T-helper 2 cell (primary cell): ENCODE measurements at places on chromosomes 4 and X.
A peak's percentile ranks its signal among the peaks of the same experiment; 100 is the strongest.

- no peak for DNase-seq
These were observed 97.6 kb upstream of the ARSJ start for GRCh38 chr4:114076899-114077570.

- DNase-seq = peak; percentile 76
These were observed 725 bp downstream of the SMC1A start for GRCh38 chrX:53421772-53422085.

- DNase-seq = no peak
These were observed 60.5 kb upstream of the UGT8 start for GRCh38 chr4:114538012-114538617.

DNA sequence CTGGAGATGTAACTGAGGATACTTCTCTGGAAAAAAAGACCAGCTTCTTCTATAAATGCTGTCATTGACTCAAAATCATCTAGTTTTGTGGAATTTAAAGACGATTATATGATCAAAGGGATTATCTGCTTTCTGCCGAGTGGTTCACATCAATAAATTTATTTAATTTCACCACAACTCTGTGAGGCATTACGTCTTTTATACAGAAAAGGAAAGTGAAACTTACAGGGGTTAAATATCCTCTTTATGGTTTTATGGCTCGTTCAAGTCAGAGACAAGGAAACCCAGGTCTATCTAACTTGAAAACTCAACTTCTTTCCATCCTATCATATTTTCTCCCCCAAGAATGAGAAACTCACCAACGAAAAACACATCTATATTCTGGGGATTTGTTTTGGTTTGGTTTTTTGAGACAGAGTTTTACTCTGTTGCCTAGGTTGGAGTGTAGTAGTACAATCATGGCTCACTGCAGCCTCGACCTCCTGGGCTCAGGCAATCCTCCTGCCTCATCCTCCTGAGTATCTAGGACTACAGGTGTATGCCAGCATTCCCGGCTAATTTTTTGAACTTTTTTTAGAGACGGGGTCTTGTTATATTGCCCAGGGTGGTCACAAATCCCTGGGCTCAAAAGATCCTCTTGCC is 377.9 kb upstream of the EMCN start:
- peak; percentile 15 for DNase-seq

DNA sequence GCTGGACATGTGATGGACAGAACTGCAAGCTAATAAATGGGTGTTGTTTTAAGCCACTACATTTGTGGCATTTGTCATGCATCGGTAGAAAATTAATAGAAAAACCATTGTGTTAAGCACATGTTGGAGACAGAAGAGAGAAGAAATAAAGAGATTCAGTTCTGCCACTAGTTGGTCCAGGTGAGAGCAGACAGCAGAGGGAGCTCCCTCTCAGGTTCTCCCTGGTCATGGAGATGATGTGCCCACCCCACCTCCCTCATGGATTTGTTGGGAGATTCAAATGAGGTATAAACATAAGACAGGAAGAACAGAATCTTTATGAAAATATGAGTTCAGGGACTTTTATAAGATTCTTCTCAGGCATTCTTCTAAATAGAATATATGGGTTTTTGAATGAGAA is 36.8 kb upstream of the OCIAD2 start:
- DNase-seq = no peak

GRCh38 chr4:54197926-54198325 is 31.2 kb upstream of the PDGFRA start:
- no peak for DNase-seq

DNA sequence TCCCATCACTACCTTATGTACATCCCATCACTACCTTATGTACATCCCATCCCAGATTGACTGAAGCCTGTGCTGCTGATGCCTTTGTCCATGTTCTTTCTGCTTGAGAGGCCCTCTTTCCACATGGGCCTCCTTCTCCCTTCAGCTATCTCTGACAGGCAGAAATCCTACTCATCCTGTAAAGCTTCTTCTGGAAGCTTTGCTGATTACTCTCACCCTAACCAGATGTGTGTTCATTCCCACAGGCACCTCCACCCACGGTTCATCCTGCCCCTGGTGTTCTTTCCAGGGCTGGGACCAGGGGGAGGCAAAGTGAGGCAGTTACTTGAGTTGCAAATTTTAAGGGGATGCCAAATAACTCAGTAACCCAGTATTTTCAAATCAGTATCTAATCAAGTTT is 22.5 kb upstream of the FBXW7 start:
- no peak for DNase-seq

DNA sequence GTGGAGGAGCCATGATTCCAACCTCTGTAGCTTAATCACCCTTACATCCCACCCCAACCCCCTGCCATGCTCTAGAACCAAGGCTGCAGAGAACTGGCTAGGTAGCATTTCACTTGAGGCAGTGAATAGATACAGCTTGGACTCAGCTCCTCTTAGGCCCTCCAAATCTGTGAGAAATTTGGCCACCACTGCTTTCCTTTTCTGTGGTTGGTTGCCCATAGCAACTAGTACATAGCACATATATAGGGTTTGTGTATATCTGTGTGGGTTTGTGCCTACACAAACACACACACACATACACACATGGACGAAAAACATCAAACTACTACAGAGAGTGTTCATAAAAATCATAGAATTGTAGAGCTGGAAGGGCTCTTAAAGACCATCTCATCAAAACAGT is 52.0 kb upstream of the CCDC160 start:
- DNase-seq = no peak

DNA sequence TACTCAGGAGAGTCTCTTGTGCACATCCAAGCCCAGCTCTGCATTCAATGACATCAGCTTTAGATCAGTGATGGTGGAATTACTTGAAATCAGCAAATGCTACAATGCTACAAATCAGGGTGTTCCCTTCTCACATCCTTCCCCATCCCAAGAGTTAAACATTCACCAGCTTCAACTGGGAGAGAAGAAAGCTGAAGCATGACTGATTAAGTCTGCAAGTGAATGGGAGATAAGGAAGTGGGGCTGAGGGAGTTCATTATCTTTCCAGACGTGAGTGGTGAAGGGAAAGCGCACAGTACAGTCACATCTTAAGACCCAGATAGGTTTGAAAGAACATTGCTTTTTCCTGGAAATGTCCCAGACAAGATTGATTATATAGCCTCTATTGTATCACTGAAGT is 26.2 kb upstream of the MAP9 start:
- DNase-seq = no peak

DNA sequence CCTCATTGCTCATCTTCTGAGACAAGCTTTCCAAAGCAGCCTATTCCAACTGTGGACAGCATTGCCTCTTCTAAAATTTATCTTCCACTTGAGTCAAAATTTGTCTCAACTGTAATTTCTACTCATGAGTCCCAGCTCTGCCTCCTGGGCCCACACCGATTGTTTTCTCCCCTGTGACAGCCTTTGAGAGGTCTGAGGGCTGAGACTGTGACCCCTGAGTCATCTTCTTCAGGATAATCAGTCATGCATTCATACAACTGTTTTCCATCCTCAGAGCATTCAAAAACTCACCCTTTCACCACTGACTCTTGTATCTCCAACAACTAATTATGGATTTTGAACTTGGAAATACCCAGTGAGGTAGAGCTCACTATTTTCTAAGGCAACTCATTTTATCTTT is 228.1 kb downstream of the EDA2R start:
- DNase-seq = no peak

DNA sequence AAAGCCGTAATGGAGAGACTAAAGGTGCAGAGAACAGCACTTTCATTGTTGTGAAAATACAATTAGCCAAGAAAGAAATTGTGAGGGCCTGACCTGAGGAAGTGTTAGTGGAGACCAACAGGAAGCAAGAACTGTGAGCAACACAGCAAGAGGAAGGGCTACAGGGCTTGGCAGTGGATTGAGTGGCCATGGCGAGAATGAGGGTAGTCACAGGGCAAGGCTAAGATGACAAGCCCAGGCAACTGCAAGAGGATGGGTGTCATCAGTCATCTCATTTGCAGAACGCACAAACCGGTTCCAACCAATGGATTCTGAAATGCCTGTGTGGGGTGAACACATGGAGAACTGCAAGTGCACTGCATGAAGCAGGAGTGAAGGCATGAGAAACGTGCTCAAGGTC is 3.6 kb downstream of the SLC10A6 start:
- no peak for DNase-seq

- peak; percentile 87 for DNase-seq
These were observed 8.8 kb downstream of the GPRASP1 start for GRCh38 chrX:102659790-102660757.

GRCh38 chr4:55959655-55960054 is 10.9 kb downstream of the CEP135 start:
- DNase-seq = no peak

- no peak for DNase-seq
These were observed 20.5 kb upstream of the TSR2 start for GRCh38 chrX:54419559-54420302.

DNA sequence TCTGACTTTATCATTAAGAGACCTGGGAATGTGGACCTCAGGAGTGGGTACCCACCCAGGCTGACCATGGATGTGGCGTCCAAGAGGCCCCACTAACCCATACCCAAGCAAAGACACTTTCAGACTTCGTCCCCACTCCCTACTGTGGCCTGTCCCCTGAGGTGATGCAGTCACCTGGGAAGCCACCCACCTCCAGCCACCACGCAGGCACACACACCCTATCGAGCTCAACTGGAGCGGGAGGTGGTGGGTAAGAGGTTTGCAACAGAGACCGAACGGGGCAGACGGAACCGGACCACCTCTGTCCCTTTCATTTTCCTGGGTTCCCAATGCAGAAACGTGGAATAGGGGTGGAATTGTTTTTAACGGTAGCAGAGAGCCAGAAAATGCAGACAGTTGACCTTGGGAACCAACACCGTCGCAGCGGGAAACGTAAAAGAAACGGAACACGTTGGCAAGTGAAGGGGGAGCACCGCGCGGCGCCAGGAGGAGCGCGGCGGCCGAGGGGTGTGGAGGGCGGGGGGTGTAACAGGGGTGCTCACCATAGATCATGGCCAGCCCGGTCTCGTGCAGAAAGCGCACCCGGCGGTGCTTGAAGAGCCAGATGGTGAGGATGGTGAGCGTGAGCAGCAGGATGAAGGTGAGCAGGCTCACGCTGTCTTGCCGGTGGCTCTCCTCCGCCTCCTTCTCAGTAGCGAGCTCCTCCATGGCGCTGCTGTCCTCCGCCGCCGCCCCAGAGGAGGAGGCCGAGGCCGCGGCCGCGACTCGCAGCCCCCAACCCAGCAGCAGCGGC is 559 bp downstream of the SLC9A7 start:
- no peak for DNase-seq

DNA sequence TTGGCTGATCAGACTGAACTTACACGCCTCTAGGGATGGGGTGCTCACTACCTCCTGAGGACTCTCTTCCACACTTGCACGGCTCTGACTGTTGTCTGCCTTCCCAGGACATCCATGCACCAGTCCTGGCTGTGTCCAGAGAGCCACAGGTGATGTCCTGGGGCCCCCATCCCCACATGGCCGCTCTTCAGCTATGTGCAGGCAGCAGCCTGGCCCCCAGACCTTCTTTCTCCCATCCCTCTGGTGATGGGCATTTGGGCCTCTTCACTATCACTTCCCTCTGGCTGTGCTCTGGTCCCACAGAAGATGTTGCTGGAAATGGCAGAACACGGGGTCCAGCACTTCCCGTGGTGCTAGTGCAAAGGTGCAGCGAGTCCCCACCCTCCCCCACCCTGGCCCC is 40.9 kb upstream of the HMX1 start:
- no peak for DNase-seq

DNA sequence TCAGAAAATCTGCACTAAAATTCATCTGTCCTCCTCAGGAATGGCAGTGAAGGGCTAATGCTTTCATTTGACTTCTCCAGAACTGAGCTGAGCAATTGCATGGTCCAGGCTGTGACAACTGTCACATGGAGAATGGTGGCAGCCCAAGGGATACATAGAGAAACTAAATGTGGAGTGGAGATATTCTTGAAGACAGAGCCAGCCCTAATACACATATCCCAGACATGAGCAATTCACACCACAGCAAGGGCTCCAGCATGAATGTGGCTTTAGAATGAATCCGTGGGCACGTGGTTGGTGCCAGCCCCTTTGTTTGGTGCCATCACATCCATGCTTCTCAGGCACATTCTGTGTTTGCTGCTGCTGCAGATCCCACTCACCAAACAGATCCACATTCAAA is 121.6 kb upstream of the MXRA5 start:
- DNase-seq = no peak

DNA sequence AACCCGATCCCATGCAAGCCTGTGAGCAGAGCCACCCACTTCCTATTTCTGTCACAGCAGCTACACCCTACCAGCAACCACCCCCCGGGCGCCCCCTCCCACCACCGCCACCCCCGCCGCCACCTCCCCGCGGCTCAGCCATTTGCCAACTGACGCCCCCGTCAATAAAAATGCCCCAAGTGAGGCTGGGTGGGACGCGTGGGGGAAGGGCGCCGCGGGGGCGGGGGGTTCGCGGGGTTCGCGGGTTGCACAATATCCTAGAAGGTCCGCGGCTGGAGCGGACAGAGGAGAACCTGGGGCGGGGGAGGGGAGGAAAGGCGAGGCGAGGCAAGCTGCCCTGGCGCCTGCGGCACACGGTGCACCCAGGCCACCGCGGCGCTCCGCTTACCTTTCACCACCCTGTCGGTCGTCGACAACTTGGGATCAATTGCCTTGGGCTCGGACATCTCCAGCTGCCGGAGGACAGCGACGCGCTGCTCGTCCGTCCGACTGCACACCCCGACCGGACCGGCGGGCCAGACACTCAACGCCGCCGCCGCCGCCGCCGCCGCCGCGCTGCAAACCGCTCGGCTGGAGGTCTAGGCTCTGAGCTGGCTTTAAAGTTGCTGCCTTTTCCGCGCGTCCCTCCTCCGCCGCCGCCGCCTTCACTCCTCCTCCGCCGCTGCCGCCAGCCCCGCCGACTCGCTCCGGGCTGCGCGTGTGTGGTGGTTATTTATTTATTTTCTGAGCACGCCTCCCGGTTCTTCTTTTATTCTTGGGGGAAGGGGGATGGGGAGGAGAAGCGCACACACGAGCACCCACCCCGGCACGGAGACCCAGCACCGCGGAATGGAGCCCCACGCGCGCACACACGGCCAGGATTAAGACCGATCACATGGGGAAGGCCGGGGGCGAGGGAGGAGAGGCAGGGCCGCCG is 717 bp downstream of the PPP3CA start:
- peak; percentile 79 for DNase-seq

DNA sequence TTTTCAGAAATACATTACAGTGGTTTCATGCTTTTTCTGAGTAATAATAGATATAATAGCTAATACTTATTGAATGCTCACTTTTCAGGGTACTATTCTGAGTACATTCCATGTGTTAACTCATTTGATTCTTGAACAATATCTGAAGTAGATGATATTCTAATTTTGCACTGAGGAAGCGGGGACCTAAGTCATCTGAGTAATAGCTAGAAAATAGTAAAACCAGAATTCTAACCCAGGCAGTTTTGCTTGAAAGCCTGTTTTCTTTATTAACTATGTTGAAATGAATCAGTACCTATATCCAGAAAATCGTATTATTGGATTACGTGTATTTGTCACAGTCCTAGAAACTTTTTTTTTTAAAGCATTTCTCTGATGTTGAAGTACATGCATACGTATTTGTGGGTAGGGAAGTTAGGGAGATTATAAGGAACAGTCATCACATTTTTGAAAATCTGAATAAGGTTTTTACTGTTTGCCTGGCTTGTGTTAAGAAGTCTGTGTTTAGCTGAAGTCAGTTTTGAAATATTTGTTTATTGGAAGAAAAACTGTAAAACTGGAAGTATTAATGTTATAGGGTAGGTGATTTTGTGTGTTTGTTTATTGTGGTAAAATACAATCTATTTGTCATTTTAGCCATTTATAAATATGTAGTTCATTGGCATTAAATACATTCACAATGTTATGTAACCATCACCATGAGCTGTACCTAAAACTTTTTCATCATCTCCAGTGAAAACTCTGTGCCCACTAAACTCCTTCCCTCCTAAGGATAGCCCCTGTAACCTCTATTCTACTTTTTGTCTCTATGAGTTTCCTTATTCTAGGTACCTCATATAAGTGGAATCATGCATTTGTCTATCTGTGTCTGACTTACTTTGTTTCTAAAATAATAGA is 55.3 kb downstream of the FIP1L1 start:
- no peak for DNase-seq
